ENCODE measurements at places on chromosomes 2 and 18.
A peak's percentile ranks its signal among the peaks of the same experiment; 100 is the strongest.

DNA sequence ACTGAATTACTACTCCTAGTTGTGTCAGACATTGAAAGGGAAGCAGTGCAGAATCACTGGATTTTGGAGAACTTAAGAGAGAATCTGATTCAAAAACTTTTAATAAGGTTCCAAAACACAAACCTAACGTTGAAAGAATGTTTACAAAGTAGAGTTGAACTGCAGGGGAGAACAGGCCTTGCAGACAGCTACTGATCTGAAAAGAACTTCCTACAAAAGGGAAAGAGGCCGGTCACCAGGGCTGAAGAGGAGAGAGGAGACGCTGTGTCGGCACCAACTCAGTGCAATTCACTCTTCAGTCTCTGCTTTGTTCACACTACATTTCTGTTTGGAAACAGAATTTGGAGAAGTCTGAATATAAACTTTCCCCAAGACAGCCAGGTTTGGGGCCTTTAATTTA, 124.0 kb downstream of the GAREM1 start:
- no peak overlapping the region for H3K4me3 ChIP-seq
- H3K27ac ChIP-seq, result no peak overlapping the region
- peak; percentile 35 for DNase-seq
- no peaks in the 10 kb centered on the region for H3K36me3 ChIP-seq
- no peaks in the 10 kb centered on the region for H3K27me3 ChIP-seq

- no peak overlapping the region for H3K27ac ChIP-seq
- H3K36me3 ChIP-seq, result no peaks in the 10 kb centered on the region
- no peak overlapping the region for H3K4me3 ChIP-seq
- no peaks in the 10 kb centered on the region for H3K27me3 ChIP-seq
Observed at GRCh38 chr2:84165256-84165655, 293.8 kb downstream of the SUCLG1 start.

DNA sequence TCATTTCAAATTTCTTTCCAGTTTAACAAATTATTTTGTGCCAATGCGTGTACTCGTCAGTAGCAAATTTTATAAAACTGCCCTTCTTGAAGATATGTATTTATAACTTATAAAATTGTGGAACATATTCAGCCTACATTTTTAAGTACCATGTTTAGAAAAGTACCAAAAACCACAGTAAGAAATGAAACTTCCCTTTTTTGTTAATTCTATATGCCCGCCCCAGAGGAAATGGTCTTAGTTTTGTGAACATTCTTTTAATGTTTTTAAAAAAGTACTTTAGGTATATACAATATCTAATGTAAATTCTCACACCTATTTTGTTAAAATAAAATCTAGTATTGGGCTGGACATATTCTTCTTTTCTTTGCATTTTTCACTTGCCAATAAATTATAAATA, 1.2 kb downstream of the UGT1A9 start:
- DNase-seq, result no peak
- H3K27ac ChIP-seq, result no peak overlapping the region
- no peaks in the 10 kb centered on the region for H3K27me3 ChIP-seq
- no peaks in the 10 kb centered on the region for H3K4me1 ChIP-seq
- no peak overlapping the region for H3K4me3 ChIP-seq

DNA sequence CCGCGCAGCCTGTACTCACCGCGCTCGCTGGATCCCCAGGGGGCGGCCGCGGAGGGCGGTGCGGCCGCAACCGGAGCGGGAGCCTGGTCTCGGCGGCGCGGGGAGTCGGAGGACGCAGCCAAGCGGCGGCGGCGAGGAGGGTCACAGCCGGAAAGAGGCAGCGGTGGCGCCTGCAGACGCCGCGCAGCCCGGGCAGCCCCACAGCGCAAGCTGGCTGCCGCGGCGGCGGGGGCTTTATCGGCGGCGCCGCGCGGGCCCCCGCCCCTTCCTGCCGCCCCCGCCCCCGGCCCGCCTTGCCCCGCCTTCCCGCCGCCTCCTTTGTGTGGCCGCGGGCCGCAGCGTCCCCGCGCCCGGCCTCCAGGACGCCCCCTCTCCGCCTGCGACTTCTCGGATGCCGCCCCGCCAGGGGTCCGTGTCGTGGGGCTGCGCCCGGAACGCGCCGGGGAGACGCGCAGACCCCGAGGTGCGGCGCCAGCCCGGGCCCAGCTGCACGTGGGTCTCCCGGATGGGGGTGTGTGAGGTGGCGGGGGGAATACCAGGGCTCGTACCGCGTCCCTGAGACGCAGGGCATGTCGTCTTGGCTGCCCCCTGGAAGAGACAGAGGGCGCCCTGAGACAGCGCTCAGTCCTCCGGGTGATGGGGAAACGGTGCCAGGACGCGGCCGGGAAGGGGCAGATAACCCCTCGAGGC, at the start of gene SERPINE2:
Gene SERPINE2, minus strand, starts transcription at position 207 of the 690 bp plus-strand sequence. CDS start 37,386 bp downstream, outside the sequence.
- no peaks in the 10 kb centered on the region for H3K36me3 ChIP-seq
- peaks cover 3% of the 10 kb centered on the region for H3K27me3 ChIP-seq
- peaks cover 8% of the 10 kb centered on the region for H3K4me1 ChIP-seq

GRCh38 chr2:37656512-37657423, 14.7 kb downstream of the CDC42EP3 start:
- no peaks in the 10 kb centered on the region for H3K27me3 ChIP-seq
- no peak overlapping the region for H3K4me3 ChIP-seq
- H3K4me1 ChIP-seq, result peaks cover 17% of the 10 kb centered on the region

- H3K27me3 ChIP-seq, result peaks cover 17% of the 10 kb centered on the region
- no peaks in the 10 kb centered on the region for H3K36me3 ChIP-seq
- peak; percentile 34 for DNase-seq
- peak overlapping the region; percentile 40 for H3K27ac ChIP-seq
- H3K4me1 ChIP-seq, result peaks cover 6% of the 10 kb centered on the region
- peak overlapping the region; percentile 91 for H3K4me3 ChIP-seq
Observed at GRCh38 chr2:26970928-26971627, 641 bp downstream of the MAPRE3 start.

DNA sequence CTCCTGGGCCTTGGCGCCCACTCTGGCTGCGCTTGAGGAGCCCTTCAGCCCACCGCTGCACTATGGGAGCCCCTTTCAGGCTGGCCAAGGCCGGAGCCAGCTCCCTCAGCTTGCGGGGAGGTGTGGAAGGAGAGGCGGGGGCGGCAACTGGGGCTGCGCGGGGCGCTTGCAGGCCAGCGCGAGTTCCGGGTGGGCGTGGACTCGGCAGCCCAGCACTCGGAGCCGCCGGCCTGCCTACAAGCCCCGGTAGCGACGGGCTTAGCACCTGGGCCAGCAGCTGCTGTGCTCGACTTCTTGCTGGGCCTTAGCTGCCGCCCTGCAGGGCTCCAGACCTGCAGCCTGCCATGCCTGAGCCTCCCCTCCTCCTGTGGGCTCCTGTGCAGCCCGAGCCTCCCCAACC, 141.5 kb upstream of the SLC39A10 start:
- no peak overlapping the region for H3K4me3 ChIP-seq
- no peak overlapping the region for H3K27ac ChIP-seq
- DNase-seq, result no peak
- H3K4me1 ChIP-seq, result no peaks in the 10 kb centered on the region
- no peaks in the 10 kb centered on the region for H3K27me3 ChIP-seq
- H3K36me3 ChIP-seq, result no peaks in the 10 kb centered on the region

All from fibroblast of lung (primary cell).